KBM-7 (cell line): ENCODE measurements at places on chromosomes 1 and 21.

DNA sequence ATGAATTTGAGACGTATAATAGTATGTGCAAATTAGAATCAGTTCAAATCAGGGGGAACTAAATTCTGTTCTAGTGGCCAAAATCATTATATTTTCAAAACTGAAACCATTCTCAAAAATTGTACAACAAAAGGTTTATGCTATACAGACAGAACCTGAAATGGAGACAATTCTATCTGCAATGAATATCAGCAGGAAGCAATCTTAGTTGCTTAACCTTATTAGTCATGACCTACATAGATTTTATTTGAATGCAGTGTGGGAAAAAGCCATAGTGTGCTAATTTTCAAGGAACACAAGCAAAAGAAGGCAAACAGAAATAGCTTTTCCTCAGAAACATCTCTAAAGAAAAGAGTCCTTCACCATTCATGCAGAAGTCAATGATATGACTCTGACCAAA is 6.5 kb downstream of the AK5 start:
- no peak for DNase-seq

DNA sequence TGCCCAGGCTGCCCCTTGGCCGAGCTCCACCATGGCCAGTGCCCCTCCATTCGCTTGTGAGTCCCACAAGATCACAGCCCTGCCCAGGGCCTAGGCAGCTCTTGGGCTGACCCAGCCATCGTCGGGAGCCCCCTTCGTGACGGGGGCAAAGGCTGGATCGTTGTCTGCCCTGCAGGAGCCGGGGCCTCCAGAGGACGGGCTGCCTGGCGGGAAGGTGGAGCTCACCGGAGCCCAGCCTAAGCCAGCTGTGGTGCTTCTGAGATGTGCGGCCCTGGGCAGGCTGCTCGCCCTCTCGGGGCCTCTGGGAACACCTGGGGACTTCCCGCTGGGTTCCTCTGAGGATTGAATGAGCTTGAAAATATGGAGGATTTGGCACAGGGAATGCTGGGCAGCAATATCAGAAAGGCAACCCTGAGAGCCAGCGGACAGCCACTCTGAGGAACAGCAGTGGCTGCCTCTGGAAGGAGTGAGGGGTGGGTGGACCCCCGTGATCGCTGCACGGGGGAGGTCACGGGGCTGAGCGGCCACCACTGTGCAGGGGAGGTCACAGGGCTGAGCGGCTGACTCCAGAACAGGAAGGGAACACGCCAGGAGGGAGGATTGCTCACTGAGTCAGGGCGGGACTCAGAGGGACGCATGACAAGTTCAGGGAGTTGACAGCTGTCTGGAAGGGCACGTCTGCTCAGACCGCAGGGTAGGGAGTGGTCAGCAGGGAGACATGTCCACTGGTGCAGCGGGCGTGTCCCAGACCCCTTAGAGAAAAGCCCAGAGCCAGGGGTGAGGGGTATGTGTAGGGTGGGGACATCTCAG is 19.3 kb downstream of the TP73 start:
- no peak for DNase-seq

DNA sequence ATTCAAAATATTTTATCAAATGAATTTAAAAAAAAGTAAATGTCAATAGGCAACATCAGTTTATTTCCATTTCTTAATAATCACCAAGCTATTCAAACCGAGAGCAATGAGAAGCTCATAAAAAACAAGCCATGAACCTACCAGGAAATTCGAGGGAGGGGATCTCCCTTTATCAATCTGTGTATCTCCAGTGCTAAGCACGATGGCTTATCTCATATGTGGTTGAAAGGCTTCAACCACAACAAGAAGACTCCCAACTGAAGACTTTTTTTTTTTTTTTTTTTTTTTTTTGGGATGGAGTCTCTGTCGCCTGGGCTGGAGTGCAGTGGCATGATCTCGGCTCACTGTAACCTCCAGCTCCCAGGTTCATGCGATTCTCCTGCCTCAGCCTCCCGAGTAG is 833.3 kb downstream of the USP25 start:
- DNase-seq = no peak

- no peak for DNase-seq
Measured at GRCh38 chr21:32544697-32545096, 40.6 kb downstream of the TCP10L start.

GRCh38 chr1:15680561-15681348 is 3.4 kb upstream of the PLEKHM2 start:
- DNase-seq = no peak
